Activated CD8-positive, alpha-beta T cell treated with anti-CD3 and anti-CD28 coated beads for 36 hours (primary cell): ENCODE measurements at places on chromosomes 3 and 15. TPM values are rescaled to one million over a fixed set of nuclear protein-coding genes. Genes with fewer than 3 reads are reported as not detected.

Gene CLCN2
- 4.0 TPM for total RNA-seq

Gene CERS3
- not detected for total RNA-seq

Gene CD276
- 0.31 TPM for total RNA-seq

Gene SLC6A11
- not detected for total RNA-seq

Gene HHATL
- not detected for total RNA-seq

Gene DHX30
- 84.2 TPM for total RNA-seq

Gene PLXNA1
- 6.6 TPM for total RNA-seq

Gene NOX5
- not detected for total RNA-seq

Gene THAP10
- total RNA-seq: not detected

Gene CLDN11
- total RNA-seq: not detected

Gene RNU5B-1
- total RNA-seq: not detected

Gene LRRIQ4
- 0.18 TPM for total RNA-seq

Gene EPHB1
- total RNA-seq: not detected

Gene HRH1
- total RNA-seq: 0.34 TPM

Gene GRM2
- 0.22 TPM for total RNA-seq

Gene ASB14
- total RNA-seq: not detected

Gene KBTBD13
- total RNA-seq: not detected

Gene RTP3
- not detected for total RNA-seq

Gene CCDC54
- not detected for total RNA-seq

Gene TEX264
- 24.9 TPM for total RNA-seq

Gene MED12L
- 3.4 TPM for total RNA-seq

Gene ZPLD1
- not detected for total RNA-seq

Gene TMEM40
- total RNA-seq: not detected
